Right atrium auricular region (tissue), 2 donors: ENCODE measurements at places on chromosomes 16 and 17. TPM values are rescaled to one million over a fixed set of nuclear protein-coding genes. Genes with fewer than 3 reads are reported as not detected.

- DNase-seq: no peak
Observed at GRCh38 chr16:84973236-84973635, 38.1 kb downstream of the ZDHHC7 start.

DNA sequence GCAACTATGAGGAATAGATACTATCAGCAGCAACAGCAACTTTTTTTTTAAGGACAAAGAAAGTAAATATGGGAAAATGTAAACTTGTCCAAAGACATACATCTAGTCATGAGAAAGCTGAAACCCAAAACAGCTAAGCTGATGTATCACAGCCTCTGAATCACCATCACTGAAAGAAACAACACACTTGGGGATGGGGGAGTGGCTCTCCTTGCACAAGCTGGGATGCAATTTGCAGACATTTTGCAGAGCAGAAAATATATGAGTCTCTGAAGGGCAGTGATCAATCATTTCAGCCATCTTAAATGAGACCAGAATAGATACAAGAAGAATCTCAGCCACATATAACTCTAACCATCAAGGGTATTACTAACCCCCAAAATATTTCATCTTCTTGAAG is 79.1 kb downstream of the GRIN2A start:
- no peak for DNase-seq

DNA sequence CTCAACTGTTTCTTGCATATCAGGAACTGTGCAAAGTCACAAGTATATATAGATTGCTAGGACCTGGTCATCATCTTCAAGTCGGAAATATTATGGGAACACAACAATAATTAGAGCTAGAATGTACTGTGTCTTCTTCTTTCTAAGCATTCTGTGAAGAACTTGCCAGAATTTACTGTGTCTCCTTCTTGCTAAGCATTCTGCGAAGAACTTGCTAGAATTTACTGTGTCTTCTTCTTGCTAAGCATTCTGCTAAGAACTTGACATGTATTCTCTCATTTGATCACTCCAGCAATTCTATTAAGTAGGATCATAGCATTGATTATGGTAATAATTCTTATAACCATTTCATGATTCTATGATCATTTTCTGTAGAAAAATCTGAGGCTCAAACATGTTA is 231.7 kb downstream of the FOXL1 start:
- no peak for DNase-seq

- DNase-seq: no peak
Observed at GRCh38 chr16:12148120-12148519, 171.6 kb downstream of the SNX29 start.

GRCh38 chr17:13874134-13874533 is 195.2 kb upstream of the COX10 start:
- DNase-seq: no peak

DNA sequence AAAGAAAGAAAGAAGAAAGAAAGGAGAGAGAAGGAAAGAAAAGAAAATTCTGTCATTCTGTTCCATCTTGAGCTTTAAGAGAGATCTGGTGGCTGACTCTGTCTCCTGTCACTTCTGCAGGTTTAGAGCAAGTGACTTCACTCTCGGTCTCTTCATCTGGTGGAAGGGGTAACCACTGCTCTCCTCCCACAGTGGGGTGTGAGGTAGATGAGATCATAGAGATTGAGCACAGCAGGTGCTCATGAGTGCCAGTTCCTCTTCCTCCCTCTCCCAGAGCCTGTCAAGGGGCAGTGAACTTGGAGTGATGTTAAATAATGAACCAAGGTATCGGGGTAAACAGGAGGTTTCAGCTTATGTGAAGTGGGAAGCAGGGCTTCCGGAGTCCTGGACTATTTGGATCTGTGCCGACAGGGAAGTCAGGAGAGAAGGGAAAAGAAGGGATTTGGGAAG is 47.7 kb downstream of the BEAN1 start:
- no peak for DNase-seq

- DNase-seq: no peak
Observed at GRCh38 chr17:18031955-18032354, 7.0 kb downstream of the ATPAF2 start.

DNA sequence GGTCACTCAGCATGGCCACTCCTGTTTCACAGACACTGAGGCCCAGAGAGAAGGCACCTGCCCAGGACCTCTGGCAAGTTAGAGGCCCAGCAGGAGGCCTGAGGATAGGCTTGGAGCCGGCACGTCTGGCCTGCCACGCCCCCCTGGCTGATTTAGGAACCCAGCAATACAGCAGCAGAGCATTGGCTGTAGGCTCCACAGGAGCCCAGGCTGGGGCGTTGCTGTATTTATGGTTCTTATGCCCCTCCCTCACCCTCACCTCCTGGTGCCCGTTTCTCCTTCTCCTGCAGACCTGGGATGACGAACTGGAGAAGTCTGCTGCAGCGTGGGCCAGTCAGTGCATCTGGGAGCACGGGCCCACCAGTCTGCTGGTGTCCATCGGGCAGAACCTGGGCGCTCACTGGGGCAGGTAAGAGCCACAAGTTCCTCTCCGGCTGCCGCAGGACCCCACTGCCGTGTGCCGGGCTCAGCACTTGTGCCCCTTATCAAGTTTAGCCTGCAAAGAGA is 25.8 kb downstream of the CRISPLD2 start:
- DNase-seq: no peak

GRCh38 chr17:3763777-3764170 is 37.2 kb downstream of the ITGAE start:
- DNase-seq: no peak

DNA sequence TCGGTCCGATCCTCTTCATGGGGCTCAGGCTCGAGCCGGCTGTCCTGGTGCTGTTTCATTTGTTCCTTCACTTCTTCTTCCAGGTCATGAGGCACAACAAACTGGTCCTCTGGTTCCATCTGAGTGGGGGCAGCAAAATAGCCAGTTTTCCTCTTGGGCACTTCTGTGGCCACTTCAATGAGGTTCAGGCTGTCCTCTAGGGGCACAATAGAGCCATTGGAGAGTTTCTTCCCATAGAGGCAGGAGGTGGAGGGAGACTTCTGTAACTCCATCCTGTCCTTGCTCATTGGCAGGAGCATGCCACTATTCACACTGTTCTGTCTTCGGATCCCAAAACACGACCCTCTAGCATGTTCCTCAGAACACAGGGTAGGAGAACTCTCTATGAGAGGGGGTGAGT is 22.9 kb downstream of the MARVELD3 start:
- DNase-seq: no peak

GRCh38 chr17:6683730-6684459 is 29.3 kb downstream of the SLC13A5 start:
- no peak for DNase-seq

DNA sequence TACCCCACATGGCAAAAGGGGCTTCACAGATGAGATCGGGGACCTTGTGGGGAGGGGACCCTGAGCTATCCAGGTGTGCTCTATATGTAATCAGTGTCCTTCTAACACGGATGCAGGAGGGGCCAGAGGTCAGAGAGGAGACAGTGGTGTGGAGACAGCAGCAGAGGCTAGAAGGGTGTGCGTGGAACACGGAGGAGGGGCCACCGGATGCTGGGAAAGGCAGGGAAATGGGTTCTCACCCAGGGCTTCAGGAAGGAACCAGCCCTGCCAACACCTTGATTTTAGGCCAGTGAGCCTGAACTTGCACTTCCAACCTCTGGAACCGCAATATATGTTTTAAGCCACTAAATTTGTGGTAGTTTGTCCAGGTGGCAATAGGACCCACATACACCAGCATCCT is 4.6 kb upstream of the SLC38A8 start:
- no peak for DNase-seq

DNA sequence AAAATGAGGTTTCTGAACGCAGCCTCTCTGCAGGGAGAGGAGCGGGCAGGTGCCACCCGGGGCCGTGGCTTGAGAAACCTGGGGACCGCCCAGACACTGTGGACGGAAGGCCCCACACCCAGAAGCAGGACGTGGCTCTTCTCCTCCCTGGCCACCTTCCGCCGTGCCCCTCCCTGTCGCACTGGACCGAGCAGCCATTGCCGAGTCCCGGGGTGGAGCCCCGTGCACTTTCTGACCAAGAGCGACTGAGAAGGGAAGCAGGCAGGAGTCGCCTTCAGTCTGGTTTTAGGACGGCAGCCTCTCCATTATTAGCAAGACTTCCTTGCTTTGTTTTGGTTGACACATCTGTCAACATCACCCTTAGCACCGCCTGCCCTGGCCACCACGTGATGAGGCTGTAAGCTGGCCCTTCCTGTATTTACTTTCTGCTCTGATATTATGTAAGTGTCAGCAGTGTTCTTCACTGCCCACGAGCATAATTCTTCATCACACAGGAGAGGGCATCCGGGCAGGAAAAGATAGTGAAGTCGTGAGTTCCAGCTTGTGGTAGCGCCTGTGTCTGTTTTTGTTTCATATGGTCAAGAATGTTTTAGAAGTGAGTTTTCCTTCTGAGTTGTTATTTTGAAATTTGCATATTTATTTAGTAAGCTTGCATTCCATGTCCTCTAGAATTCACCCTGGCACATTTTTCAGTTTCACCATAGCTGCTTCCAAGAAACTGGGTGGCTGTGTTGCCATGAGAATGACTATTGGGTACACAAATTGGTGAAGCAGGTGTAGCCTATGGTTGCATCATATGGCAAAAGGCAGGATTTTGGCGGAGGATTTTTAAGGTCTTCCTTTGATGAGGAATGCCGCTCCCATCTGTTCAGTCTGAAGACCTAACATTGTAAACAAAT is 1.0 kb downstream of the HERPUD1 start:
- DNase-seq: peak; percentile 92

GRCh38 chr16:28505489-28506137 is 1.0 kb downstream of the IL27 start:
- DNase-seq: no peak

GRCh38 chr17:79849953-79850352 is 10.7 kb upstream of the CBX4 start:
- DNase-seq: no peak

GRCh38 chr17:4893272-4893671 is 6.1 kb upstream of the C17orf107 start:
- no peak for DNase-seq

- DNase-seq: no peak
Observed at GRCh38 chr17:52754838-52755237, 596.3 kb upstream of the CA10 start.

DNA sequence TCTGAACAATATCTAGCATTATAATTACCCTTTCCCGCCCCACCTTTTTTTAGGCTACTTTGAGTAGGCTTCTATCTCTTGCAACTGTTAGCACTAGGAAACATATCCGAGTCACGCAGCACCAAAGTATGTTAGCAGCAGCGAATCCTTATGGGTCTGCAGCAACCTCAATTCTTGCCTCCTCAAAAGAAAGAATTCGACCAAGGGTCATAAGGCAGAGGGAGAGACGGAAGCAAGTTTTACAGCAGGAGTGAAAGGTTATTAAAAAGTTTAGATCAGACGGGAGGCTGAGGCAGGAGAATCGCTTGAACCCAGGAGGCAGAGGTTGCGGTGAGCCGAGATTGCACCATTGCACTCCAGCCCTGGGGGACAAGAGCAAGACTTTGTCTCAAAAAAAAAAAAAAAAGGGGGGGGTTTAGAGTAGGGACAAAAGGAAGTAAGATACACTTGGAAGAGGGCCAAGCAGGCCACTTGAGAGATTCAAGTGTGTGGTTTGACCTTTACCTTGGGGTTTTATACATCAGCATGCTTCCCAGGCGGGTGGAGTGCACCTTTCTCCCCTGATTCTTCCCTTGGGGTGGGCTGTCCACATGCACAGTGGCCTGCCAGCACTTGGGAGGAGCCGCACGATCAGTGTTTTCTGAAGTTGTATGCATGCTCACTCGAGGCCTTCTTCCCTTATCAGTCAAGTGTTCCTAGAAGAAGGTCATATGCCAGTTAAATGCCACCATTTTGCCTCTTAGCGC is 67.7 kb downstream of the HLF start:
- no peak for DNase-seq

- no peak for DNase-seq
Observed at GRCh38 chr16:86391486-86391885, 118.8 kb upstream of the FOXF1 start.

DNA sequence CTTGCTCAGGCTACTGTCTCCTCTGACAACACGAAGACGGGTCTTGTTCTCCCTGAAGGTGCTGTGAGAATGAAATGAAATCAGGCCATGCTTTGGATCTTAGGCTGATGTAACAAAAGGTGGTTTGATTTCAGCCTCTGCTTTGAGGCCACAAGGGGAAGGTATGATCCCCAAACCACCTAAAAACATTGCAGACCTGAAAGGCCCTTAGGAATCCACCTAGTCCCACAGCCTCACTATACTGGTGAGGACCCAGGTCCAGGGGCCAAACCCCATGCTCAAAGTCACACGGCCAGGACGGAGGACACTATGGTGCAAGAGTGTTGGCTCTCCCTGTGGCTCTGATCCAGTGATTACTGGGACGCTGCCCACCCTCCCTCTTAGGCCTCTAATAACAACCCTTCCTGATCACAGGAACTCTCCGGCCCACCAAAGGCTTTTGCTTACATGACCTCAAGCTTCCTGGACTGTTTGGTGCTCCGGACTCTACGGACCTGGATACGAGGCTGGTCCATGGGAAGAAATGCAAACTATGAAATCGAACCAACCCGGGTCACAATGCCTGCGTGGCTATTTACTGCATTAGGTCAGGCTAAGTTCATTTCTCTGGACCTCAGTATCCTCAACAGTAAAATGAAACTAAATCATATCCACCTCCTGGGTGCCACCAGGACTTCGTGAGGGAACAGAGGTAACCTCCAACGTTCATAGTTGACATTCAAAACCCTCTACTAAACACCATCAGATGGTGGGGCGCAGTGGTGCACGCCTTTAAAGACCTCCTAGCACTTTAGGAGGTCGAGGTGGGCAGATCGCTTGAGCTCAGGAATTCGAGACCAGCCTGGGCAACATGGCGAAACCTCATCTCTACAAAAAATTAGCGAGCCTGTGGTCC is 1.5 kb downstream of the TRIM25 start:
- DNase-seq: peak; percentile 82

DNA sequence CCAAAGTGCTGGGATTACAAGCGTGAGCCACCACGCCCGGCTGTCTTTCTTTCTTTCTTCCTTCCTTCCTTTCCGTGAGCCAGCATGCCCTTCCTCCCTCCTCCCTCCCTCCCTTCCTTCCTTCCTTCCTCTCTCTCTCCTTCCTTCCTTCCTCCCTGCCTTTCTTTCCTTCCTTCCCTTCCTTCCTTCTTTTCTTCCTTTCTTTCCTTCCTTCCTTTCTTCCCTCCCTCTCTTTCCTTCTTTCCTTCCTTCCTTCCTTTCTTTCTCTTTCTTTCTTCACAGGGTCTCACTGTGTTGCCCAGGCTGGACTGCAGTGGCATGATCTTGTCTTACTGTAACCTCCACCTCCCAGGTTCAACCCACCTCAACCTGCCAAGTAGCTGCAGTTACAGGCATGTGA is 50.7 kb upstream of the PLCG2 start:
- no peak for DNase-seq

The RHBDL3 gene
- 19.2 TPM for total RNA-seq

The UNC13D gene
- total RNA-seq: 11.1 TPM

The MYOCD gene
- total RNA-seq: 65.1 TPM

The HCRT gene
- not detected for total RNA-seq

The MRC2 gene
- total RNA-seq: 46.7 TPM

The MT3 gene
- total RNA-seq: not detected

The ESRP2 gene
- total RNA-seq: 1.2 TPM

The ALOX12B gene
- 0.43 TPM for total RNA-seq

The C16orf90 gene
- not detected for total RNA-seq
